ENCODE measurements at places on chromosomes 4 and X. TPM values are rescaled to one million over a fixed set of nuclear protein-coding genes. Genes with fewer than 3 reads are reported as not detected.

Gene DCAF12L2
- total RNA-seq, result 0.51 TPM

Gene ERVMER34-1
- not detected for total RNA-seq

Gene ARMCX1
- 50.5 TPM for total RNA-seq

Gene FGFR3
- 11.3 TPM for total RNA-seq

Gene TMPRSS11A
- not detected for total RNA-seq

Gene TSPAN7
- 54.0 TPM for total RNA-seq
